Spinal cord (tissue), 10 donors: ENCODE measurements at places on chromosomes 4 and X. TPM values are rescaled to one million over a fixed set of nuclear protein-coding genes. Genes with fewer than 3 reads are reported as not detected.
A peak's percentile ranks its signal among the peaks of the same experiment; 100 is the strongest.

Gene IDUA
- total RNA-seq = 24.7 TPM

Gene CSN1S1
- not detected for total RNA-seq

Gene POF1B
- total RNA-seq = 0.20 TPM

Gene TRPC3
- 16.1 TPM for total RNA-seq

Gene SHOX
- total RNA-seq = 0.20 TPM

Gene EXOC1
- total RNA-seq = 56.1 TPM

Gene STK26
- 8.2 TPM for total RNA-seq

Gene MAPK10
- total RNA-seq = 202 TPM

Gene CFAP47
- 10.9 TPM for total RNA-seq

Gene TNMD
- total RNA-seq = 1.7 TPM

Gene RENBP
- total RNA-seq = 7.0 TPM

Gene CT45A10
- not detected for total RNA-seq

DNA sequence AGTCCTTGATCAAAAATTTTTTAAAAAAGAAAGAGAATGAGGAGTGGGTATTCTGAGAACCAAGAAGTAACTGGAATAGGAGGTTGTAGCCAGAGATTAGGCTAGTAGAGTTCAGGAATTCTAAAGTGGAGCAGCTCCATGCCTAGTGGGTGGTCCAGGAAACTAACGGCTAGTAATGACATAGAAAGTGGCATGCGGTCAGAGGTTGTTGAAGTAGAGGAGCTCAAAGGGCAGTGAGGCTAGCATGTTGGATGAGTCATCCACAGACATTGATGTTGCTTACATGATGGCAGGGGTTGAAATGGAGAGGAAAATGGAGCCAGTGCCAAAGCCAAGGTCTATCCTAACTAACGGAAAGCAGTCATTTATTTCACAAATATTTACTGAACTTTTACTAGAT is 42.1 kb downstream of the TEX13B start:
- H3K27ac ChIP-seq = no peak overlapping the region
- H3K4me3 ChIP-seq = no peak overlapping the region
- H3K4me1 ChIP-seq = peaks cover 9% of the 10 kb centered on the region

DNA sequence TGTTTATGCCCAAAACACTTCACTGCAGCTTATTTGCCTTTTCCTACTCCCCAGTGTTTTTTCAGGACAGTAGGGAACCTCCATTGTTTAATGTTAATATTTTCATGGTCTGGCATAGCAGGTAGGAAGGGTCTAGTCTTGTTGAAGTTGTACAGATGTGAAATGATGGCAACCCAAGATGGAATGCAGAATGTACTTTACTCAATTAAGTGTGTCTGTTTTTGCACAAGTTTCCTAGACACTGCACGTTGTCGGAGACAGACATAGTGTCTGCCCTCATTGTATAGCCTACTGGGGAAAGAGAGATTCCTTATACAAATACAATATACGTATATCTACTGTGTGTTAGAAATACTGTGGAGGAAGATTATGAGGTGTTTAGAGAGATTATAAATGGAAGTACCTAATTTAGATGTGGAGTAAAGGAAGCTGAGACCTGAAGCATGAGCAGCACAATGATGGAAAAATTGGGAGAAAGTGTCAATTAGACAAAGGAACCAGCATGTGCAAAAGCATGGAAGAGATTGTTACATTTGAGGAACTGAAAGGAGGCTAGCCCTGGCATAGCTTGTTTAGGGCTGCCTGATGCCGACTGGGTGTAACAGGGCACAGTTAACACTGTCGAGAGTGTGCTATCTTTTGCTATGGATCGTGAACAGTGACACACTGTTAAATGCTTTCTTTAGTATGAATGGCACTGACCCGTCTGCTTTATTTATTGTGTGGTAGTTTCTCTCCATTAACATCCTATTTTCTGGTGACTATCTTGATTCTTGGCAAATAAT is 18.4 kb downstream of the CPEB2 start:
- H3K27ac ChIP-seq = peak overlapping the region; percentile 21
- no peak overlapping the region for H3K4me3 ChIP-seq
- H3K4me1 ChIP-seq = no peaks in the 10 kb centered on the region
- H3K27me3 ChIP-seq = no peaks in the 10 kb centered on the region
- DNase-seq = no peak

DNA sequence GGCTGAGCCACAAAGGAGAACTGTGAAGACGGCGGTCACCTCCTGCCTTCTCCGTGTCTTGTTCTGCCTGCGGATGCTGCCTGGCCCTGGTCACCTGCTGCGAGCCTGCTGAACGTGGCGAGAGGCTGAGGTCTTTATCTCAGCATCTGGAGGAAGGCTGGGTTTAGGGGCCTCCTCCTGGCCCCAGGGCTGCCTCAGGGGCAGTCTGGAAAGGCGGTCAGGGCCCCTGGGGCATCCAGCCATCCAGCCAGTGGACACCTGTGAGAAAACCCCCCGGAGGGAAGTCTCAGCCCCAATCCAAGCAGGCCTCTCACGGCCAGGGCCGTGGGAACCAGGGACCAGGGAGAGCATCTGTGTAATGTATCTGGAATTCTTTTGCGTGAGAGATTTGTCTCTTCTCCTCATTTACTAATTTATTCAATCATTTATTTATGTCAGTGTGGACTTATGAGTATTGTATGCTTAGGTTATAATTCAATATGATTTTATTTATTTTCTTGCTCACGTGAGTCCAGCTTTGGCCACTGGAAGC is 11.3 kb downstream of the PDE6B start:
- no peak overlapping the region for H3K27ac ChIP-seq
- peaks cover 3% of the 10 kb centered on the region for H3K36me3 ChIP-seq
- no peak for DNase-seq
- H3K4me3 ChIP-seq = no peak overlapping the region
- H3K4me1 ChIP-seq = peaks cover 10% of the 10 kb centered on the region
- no peaks in the 10 kb centered on the region for H3K27me3 ChIP-seq

DNA sequence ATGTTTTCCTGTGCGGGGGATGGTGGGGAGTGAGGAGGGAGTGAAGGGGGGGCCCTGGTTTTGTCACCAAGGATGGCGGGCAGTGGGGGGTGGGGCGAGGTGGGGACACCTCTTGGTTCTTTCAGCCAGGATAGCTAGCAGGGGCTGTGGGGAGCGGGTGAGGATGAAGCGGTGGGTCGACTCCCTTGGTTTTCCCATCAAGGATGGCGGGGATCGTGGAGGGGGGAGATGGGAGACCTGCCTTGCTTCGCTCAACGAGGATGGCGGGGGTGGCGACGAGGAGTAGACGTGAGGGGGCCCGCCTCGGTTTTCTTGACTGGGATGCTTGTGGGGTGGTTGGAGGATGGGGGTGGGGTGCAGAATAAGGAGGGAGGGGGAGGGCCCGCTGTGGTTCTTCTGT is 643 bp downstream of the FHL1 start:
- no peaks in the 10 kb centered on the region for H3K27me3 ChIP-seq

- no peak overlapping the region for H3K4me3 ChIP-seq
- no peak overlapping the region for H3K27ac ChIP-seq
- H3K36me3 ChIP-seq = no peaks in the 10 kb centered on the region
- no peaks in the 10 kb centered on the region for H3K4me1 ChIP-seq
- no peak for DNase-seq
- no peaks in the 10 kb centered on the region for H3K27me3 ChIP-seq
Measured at GRCh38 chr4:8328866-8329559, 59.5 kb downstream of the HTRA3 start.

- no peak overlapping the region for H3K27ac ChIP-seq
- no peak overlapping the region for H3K4me3 ChIP-seq
- H3K36me3 ChIP-seq = no peaks in the 10 kb centered on the region
- peak; percentile 28 for DNase-seq
- no peaks in the 10 kb centered on the region for H3K27me3 ChIP-seq
Measured at GRCh38 chr4:66927937-66928336, 617.4 kb downstream of the CENPC start.

GRCh38 chrX:53716328-53717088 is 30.0 kb upstream of the HUWE1 start:
- H3K27ac ChIP-seq = no peak overlapping the region
- no peaks in the 10 kb centered on the region for H3K36me3 ChIP-seq
- H3K4me3 ChIP-seq = no peak overlapping the region
- no peak for DNase-seq
- H3K27me3 ChIP-seq = no peaks in the 10 kb centered on the region
- no peaks in the 10 kb centered on the region for H3K4me1 ChIP-seq

GRCh38 chr4:42658261-42658660 is 1.4 kb upstream of the ATP8A1 start:
- no peaks in the 10 kb centered on the region for H3K27me3 ChIP-seq
- no peak for DNase-seq
- H3K4me1 ChIP-seq = peaks cover 16% of the 10 kb centered on the region
- peak overlapping the region; percentile 91 for H3K27ac ChIP-seq
- H3K4me3 ChIP-seq = no peak overlapping the region

DNA sequence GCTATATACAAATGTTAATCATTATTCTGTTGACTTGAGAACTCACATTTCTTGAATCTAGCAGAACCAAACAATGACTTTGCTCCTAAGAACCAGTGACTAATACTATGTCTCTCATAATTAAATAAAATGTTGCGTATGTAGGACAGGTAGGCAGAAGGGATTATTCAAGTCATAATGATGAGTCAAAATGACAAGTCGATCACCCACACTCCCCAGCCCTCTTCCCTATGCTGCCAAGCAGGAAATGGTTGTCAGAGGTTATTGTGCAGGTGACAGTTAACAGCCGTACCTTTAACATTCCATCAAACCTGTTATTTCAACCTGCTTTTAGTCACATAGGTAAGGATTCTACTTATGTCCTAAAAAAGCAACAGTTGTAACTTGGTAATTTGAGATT is 22.0 kb upstream of the STK26 start:
- H3K36me3 ChIP-seq = no peaks in the 10 kb centered on the region
- H3K4me3 ChIP-seq = no peak overlapping the region
- H3K27me3 ChIP-seq = peaks cover 11% of the 10 kb centered on the region
- DNase-seq = no peak
- H3K27ac ChIP-seq = no peak overlapping the region

DNA sequence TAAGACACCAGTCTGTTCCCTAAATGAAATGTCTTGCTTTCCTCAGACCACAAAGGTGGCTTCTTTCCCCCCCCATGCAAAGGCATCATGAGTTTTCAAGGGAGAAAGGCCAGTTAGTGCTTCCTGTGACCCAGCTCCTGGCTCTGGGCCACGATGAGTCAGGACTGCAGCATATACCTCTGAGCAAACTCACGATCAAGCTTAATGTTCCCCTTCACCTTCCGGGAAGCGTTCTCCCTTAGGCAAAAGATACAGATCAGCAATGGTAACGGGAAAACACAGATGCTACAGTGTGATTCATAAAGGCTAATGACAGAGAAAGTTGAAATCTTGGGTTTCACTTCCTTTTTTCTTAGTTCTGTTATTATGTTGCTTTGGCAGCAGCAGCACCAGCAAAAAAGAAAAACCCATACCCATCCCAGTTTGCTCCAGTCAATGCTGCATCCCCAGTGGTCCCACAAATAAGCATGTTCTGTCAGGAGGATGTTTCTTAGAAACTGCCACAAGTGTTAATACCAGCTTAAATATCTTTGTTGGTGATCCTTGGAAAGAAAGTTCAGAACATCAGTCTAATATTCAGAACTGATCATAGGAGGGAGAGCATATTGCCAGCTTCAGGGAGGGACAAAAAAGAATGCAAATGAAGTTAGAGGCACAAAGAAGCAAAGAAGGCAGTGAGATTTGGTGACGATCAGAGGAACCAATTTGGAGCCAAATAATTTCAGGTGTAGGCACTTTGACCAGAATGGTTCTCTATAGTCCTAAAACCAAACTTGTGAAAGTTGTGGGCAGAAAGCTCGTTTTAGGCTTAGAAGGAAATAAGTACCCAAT is 41.2 kb downstream of the LONRF3 start:
- no peak overlapping the region for H3K4me3 ChIP-seq
- H3K36me3 ChIP-seq = no peaks in the 10 kb centered on the region
- H3K27me3 ChIP-seq = no peaks in the 10 kb centered on the region
- DNase-seq = no peak
- no peaks in the 10 kb centered on the region for H3K4me1 ChIP-seq

DNA sequence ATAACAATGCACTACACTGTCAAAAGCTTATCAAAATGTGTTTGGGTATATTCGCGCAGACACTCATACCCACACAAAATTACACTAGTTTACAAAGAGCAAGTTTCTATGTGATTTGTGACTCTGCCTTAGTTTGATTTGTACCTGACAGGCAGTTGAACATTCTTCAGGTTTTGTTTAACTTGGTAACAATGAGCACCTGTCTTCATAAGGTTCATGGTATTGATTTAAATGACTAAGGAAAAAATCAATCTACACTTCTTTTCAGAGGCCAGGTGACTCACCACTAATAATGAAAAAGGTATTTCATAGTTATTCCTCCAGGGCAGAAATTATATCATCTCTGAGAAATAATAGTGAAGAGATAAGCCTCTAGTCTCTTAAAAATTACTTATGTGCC is 1114.6 kb upstream of the AGA start:
- H3K27me3 ChIP-seq = no peaks in the 10 kb centered on the region
- H3K4me3 ChIP-seq = no peak overlapping the region
- H3K4me1 ChIP-seq = no peaks in the 10 kb centered on the region
- no peak overlapping the region for H3K27ac ChIP-seq
- no peak for DNase-seq

DNA sequence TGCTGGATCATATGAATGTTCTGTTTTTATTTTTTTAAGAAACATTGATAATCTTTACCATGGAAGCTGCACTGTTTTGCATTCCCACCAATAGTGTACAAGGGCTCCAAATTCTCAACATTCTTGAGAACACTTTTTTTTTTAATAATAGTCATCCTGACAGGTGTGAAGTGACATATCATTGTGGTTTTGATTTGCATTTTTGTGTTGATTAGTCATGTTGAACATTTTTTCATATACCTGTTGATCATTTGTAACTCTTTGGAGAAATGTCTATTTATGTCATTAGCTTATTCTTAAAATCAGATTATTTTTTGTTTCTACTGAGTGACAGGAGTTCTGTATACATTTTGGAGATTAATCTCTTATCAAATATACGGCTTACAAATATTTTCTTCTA is 408.5 kb downstream of the GLUD2 start:
- no peak overlapping the region for H3K4me3 ChIP-seq
- no peaks in the 10 kb centered on the region for H3K4me1 ChIP-seq
- H3K27ac ChIP-seq = no peak overlapping the region
- H3K27me3 ChIP-seq = no peaks in the 10 kb centered on the region
- H3K36me3 ChIP-seq = no peaks in the 10 kb centered on the region

- no peak overlapping the region for H3K27ac ChIP-seq
- H3K27me3 ChIP-seq = no peaks in the 10 kb centered on the region
- no peak for DNase-seq
- no peak overlapping the region for H3K4me3 ChIP-seq
Measured at GRCh38 chrX:7759830-7760229, 83.1 kb upstream of the VCX start.

GRCh38 chrX:11664211-11665167 is 1.2 kb downstream of the ARHGAP6 start:
- peaks cover 50% of the 10 kb centered on the region for H3K27me3 ChIP-seq
- H3K27ac ChIP-seq = no peak overlapping the region
- no peaks in the 10 kb centered on the region for H3K36me3 ChIP-seq
- DNase-seq = no peak
- peak overlapping the region; percentile 30 for H3K4me3 ChIP-seq
